ENCODE measurements at places on chromosomes 5 and 9.

GRCh38 chr9:15136646-15137045 is 170.4 kb downstream of the TTC39B start:
- DNase-seq = no peak

DNA sequence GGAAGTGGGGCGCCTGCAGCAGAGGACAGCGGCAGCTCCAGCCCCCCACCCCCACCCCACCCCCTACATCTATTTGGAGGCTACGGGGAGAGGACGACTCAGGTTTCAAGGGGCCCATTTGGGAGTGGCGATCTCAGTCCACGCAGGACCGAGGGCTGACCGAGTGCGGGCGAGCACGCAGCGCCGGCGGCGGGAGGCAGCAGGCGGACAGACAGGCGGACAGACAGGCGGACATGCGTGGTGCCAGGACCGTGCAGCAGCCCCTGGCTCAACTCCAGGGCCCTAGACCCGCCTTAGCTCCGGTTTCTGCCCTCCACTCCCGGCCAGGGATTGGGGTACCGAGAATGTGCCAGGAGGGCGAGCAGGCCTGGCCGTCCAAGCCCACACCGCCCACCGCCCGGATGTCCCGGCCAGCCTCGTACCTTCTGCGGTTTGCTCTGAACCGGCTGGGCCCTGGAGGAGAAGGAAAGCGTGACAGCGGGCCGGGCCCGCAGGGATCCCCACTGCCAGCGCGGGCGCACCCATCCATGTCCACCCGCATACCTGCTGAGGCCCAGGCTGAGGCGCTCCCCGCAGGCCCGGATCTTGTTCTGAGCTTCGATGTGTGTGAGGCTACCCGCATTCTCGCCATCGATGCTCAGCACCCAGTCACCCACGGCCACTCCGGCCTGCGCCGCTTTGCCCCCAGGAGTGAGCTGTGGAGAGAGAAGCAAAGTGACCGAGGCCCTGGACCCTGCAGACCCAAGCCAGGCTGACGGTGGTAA is 5.2 kb downstream of the PDLIM7 start:
- DNase-seq = no peak

DNA sequence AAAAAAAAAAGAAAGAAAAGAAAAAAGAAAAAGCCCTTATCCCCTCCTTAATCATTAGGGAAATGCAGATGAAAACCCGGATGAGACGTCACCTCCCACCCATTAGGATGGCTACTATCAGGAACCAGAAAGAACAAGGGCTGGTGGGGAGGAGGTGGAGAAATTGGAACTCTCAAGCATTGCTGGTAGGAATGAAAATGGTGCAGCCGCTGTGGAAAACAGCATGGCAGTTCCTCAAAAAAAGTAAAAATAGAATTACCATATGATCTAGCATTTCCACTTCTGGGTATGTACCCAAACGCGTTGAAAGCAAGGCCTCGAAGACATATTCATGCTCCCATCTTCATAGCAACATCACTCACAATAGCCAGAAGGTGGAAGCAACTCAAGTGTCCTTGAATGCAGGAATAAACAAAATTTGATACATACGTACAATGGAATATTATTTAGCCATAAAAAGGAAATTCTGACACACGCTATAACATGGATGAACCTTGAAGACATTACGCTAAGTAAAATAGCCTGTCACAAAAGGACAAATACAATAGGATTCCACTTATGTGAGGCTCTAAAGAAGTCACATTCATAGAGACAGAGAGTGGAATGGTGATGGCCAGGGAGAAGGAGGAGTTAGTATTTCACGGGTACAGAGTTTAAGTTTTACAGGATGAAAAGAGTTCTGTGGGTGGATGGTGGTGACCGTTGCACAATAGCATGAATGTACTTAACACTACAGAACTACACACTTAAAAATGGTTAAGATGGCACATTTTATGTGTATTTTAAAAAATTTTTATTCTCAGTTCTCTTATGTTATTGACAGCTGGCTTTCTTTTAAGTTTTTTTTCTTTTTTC is 166.8 kb upstream of the IER5L start:
- no peak for DNase-seq

DNA sequence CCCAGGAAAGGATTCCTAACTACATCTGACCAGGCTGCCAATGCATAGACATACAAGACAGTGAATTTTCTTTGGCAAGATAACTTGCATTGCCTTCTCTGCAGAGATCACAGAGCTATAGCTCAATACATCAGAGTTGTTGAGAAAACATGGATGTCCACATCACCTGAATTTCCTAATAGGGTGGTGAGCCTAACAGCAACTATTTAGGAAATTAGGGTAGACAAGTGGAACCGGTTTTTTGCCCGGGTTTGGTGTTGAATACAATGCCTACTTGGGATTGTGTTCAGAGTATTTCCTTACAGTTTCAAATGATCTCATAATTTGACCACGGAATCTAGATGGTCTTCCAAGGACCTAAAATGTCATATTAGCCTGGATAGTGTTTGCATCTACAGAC is 262.7 kb downstream of the KIF4B start:
- no peak for DNase-seq

- DNase-seq = no peak
Measured at GRCh38 chr9:137347928-137348327, 45.9 kb upstream of the NRARP start.

DNA sequence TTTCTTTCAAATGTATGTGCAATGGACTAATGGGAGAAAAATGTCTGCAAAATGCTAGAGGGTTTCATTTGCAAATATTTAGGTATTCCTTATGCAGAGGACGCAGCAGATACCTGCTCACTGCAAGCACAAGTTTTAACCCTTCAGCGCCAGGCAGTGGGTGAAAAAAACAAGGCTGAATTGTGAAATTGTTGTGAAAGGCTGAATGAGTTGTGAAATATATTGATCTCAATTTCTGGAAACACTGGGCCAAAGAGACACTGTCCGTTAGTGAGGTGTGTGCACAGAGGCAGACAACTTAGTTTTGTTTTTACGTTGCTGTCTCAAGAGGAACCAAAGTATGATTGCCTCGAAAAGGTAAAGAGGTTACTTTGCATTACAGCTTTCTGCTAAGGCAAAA is 18.8 kb downstream of the FUBP3 start:
- no peak for DNase-seq

DNA sequence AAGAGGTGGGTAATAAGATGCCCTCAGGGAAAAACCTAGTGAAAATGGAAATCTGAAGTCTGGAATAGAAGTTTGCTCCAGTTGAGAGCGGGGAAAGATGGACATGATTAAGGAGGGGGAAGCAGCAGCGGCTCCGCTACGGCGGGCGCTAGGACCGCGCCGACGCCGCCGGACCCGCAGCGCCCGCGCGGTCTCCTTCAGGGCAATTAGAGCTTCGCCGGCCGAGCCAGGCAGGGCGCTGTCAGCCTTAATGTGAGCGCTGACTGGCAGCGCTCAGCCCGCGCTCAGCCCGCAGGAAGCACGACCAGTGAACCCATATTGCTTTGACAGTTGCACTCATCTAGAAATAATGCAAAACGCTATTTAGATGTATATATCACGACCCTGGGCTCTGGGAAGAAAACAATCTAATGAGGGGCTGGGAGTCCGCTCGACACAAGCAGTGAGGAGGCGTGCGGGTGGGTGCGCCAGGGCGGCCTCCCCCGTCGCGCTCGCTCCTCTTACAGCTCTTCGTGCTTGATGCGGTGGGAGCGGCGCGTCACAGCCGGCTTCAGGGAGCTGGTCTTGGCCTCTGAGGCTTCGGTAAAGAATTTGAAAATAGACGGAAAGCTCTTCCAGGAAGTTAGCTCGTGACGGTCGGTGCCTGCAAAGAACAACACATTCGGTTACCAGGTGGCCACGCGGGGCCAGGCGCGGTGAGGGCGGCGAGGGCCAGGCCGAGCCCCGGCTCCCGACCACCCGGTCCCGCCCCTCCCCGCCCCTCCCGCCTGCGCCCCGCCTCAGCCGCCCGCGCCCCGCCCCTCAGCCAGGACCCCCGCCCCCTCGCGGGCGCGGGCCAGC is 37.7 kb downstream of the NR2F1 start:
- peak; percentile 60 for DNase-seq

Measured in NCI-H510A treated with DMSO at 0.1 percent for 48 hours (cell line).